ENCODE measurements at places on chromosomes 16 and 17.
A peak's percentile ranks its signal among the peaks of the same experiment; 100 is the strongest.

DNA sequence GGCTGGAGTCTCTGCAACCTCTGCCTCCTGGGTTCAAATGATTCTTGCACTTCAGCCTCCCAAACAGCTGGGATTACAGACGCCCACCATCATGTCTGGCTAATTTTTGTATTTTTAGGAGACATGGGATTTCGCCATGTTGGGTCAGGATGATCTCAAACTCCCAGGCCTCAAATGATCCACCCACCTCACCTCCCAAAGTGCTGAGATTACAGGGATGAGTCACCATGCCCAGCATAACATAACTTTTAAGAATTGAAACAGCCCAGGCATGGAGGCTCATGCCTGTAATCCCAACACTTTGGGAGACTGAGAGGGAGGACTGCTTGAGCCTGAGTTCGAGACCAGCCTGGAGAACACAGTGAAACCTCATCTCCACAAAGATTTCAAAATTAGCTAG lies 2.5 kb downstream of the RSL1D1 start:
- DNase-seq = no peak

DNA sequence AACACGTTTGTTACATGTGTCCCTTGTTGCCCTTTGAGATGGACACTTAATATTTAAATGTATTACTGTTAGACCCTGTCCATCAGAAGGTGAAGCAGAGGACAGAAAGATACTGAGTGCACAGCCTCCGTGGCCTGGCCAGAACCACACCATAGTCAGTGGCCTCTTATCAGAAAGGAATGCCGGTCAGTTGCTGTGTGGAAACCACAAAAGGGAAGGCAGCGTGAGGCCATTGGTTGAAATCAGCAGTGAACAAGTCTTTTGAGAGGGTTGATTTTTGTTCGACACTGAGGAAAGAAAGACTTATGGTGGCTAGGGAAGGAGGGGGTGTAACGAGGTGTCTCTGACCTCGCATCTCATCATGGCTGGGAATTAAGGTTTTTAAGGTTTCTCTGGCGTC lies 85.4 kb upstream of the CLEC18A start:
- DNase-seq = no peak

- DNase-seq = no peak
These were observed at the start of gene HBM for GRCh38 chr16:165539-166374. Gene HBM (plus strand): TSS chr16:165978. CDS start chr16:165998, 20 bp downstream.

GRCh38 chr17:34503528-34504195 lies 75.7 kb upstream of the TMEM132E start:
- peak; percentile 10 for DNase-seq

DNA sequence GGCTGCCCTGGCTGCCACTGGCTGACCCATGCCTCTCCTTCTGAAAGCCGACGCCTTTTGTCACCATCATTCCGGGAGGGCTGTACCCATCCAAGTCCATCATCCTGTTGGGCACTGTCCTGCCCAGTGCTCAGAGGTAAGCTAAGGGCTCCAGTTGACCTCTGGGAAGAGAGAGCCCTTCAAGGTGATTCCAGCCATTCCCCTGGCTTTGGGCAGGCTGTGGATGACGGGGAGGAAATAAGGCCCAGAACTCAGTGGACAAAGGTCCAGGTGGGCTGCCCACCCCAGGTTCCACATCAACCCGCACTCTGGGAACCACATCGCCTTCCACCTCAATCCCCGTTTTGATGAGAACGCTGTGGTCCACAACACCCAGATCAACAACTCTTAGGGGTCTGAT lies 45.8 kb downstream of the NOS2 start:
- DNase-seq = no peak

- no peak for DNase-seq
These were observed 5.1 kb downstream of the LYRM9 start for GRCh38 chr17:27888067-27888466.

GRCh38 chr16:79600638-79601091 lies at the start of gene MAF:
Gene MAF (minus strand): TSS chr16:79600737. CDS start chr16:79599902, 835 bp downstream.
- DNase-seq = peak; percentile 89

GRCh38 chr17:80783486-80783885 lies 208.2 kb upstream of the CHMP6 start:
- DNase-seq = no peak

DNA sequence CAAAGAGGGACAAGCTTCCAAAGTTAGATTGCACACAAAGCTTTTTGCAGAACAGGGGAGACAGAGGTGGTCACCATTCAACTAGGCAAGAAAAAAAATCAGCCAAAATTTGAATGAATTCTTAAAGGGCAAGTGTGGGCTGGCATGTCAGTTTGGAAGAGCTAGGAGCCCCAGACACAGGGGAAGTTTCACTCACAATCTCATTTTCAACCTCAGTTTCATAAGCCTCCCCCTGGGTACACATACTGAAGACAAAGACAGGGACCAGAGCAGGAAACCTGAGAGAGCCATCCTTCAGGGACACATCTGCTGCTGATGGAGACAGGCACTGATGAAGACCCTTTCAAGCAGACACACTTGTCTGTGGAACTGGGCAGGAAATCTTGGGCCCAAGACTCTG lies 106.3 kb upstream of the PSMD7 start:
- no peak for DNase-seq

DNA sequence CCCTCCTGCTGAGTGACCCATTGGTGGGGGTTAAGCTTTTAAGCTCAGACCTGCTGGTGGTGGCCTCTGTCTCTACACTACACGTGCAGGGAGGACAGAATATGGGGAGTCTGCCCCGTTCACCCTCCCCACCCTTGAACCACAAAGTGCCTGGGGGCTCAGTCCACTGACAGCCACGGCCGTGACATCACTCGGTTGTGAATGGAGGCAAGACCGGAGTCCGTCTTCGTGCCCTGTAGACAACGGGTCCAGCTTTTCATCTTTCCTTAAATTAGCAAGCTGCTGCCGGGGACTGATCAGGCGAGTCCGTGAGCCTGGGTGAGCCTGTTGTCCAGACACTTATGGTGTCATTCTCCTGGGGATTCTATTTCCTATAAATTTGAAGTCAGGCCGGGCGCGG lies 67.4 kb downstream of the CRISPLD2 start:
- no peak for DNase-seq

DNA sequence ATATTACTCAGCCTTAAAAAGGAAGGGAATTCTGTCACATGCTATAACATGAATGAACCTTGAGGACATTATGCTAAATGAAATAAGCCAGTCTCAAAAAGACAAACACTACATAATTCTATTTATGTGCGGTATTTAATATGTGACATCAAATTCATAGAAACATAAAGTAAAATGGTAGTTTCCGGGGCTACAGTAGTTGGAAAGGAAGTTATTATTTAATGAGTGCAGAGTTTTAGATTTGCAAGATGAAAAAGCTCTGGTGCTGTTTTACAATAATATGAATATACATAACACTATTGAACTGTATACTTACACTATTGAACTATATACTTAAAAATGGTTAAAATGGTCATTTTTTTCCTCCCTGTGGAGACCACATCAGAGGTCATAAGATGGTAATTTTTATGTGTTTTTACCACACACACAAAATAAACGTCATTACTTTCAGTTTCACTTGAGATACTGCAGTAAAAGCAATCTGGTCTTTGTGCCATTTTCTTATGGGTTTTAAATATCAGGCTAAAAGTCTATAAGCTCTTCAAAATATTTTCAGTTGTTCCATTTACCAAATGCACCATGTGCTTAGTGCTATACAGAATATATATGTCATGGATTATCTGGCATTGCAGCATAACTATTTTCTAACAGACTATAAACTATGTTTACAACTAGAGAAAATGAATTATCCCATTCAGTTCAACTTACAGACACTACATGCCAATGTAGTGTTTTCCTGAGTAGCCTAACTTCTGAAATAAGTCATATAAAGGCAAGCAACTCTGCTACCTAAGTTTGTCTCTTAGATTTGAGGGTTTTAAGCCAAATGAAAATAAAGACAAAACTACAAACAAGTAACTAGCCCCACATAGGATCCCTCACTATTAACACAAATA lies 90.9 kb downstream of the SPAG9 start:
- DNase-seq = no peak

DNA sequence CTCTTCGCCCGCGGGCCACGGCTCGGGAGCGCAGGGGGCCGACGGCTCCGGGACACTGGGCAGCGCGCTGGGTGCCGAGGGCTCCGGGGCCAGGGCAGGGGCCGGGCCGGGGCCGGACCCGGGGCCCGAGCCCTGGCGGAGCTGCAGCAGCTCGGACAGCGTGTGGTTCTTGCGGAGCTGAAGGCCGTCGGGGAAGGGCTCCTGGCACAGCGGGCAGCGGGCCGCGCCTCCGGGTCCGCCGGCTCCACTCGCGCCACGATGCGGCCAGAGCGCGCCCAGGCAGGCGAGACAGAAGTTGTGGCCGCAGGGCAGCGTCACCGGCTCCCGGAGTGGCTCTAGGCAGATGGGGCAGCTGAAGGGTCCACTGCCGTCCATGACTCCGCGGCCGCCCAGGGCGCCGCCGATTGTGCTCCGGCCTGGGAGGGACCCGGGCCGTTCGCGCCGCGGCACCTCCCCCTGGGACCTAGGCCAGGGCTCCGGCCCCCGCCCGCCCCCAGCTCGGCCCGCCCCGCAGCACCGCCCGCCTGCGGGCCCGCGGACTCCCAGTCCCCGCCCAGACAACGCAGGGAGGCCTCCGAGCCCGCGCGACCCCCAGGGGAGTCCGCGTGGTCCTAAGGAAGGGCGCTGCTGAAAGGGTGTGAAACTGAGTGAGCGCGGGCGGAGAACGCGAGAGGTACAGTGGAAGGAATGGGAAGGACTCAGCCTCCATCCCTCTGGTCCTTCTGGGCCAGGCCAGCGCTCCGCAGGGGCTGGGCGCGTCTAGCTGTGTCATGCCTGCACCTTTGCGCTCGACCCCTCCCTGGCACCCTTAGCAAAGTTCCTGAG lies at the start of gene TRIM47:
Gene TRIM47 (minus strand): TSS at position 408 of the 825 bp plus-strand sequence. CDS start 33 bp downstream, at position 375.
- peak; percentile 75 for DNase-seq

- no peak for DNase-seq
These were observed 185.8 kb downstream of the SNX29 start for GRCh38 chr16:12162151-12162985.

DNA sequence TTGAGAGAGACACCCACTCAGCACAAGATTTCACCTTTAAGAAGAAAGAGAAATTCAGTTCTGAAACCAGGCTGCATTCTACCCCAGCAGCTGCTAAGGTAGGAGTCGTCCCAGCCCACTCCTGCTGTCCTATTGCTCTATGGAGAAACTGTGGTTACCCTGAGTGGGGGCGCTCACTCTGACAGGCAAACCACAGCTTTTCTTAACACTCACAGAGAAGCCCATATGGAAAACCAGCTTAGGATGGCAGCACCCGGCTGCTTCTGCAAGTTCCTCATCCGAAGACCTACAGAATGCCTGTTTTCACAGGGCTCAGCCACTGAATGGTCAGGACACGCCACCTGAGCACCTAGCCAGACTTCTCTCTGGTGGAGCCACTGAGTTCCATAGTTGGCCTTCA lies 7.5 kb downstream of the ATP5PD start:
- no peak for DNase-seq

DNA sequence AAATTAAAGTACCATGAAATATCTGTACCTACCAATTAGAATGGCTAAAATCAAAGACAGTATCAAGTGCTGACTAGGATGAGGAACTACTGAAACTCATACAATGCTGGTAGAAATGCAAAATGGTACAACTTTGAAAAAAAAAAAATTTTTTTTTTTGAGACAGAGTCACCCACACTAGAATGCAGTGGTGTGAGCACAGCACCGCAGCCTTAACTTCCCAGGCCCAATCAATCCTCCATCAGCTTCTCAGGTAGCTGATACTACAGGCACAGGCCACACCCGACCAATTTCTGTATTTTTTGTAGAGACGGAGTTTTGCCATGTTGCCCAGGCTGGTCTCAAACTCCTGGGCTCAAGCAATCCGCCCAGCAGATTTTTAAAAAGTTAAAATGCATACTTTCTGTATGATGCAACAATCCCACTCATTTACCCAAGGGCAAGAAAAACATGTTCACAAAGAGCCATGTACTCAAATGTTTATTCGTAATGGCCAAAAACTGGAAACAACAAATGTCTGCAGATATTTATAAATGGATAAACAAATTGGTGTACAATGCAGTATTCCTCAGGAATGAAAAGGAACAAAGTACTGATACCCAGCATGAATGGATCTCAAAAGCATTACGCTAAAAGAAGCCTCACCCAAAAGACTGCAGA lies 8.7 kb downstream of the SMURF2 start:
- DNase-seq = no peak

DNA sequence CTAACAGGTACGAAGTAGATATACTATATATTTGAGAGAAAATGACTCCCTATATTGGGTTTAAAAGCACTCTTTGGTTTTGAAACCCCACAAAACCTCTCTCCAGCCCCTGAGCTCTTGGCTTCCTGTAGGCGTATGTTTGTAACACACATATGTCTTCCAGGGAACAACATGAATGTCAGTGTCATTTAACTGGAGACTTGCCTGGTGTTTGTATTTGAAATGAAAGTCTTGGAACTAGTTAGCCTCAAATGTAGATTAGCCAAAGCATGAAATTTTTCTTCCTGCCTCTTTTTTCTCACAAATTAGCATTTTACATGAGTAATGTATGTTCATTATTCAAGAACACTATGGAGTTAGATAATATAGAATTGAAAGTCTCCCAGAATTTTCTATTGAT lies 411.8 kb upstream of the ASIC2 start:
- no peak for DNase-seq

DNA sequence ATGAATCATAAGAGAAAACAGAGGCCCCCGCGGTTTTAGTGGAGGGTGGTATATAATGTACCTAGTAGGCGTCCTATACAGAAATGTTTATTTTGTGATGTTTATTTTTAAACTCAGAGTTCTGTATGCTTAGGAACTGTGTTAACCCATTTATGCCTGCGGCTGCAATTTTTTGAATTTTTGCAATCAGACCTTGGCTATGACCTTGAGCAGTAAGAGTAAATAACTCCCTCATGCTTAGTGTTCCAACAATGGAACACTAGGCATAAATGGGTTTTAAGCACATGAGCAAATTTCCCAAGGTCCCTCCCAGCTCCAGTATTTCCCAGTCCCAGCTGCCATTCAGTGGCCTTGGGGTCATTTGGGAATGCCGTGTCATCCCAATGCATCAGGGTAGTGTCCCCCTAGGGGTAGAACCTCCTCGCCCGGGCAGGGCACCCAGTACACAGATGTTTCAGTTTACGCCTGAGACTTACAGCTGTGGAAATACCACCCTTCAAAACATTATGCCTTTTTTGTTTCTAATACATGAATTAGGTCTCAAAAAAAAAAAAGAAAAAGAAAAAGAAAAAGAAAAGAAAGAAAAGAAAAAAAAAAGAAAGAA lies 605.8 kb upstream of the CDH11 start:
- no peak for DNase-seq

- peak; percentile 31 for DNase-seq
These were observed 61.2 kb upstream of the NETO2 start for GRCh38 chr16:47204736-47205504.

Measured in putamen (tissue), 1 donor.